ENCODE measurements at places on chromosomes 16 and 17.

- no peak for DNase-seq
Observed at GRCh38 chr16:23514381-23515152, 4.3 kb upstream of the GGA2 start.

DNA sequence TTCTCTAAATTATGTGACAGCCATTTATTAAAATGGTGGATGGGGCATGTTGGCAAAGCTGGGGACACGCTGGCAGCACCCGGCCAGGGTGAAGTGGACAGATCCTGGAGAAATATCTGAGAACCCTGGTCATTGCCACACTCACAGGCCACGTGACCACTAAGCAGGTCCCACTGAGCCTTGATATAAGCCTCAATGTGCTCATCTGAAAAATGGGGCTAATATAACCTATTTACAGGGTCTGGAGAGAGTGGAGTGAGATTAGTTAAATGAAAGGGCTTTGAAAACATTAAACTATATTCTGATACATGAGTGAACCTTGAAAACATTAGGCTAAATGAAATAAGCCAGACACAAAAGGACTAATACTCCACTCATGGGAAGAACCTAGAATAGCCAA lies 108.9 kb downstream of the RBFOX3 start:
- DNase-seq, result no peak

DNA sequence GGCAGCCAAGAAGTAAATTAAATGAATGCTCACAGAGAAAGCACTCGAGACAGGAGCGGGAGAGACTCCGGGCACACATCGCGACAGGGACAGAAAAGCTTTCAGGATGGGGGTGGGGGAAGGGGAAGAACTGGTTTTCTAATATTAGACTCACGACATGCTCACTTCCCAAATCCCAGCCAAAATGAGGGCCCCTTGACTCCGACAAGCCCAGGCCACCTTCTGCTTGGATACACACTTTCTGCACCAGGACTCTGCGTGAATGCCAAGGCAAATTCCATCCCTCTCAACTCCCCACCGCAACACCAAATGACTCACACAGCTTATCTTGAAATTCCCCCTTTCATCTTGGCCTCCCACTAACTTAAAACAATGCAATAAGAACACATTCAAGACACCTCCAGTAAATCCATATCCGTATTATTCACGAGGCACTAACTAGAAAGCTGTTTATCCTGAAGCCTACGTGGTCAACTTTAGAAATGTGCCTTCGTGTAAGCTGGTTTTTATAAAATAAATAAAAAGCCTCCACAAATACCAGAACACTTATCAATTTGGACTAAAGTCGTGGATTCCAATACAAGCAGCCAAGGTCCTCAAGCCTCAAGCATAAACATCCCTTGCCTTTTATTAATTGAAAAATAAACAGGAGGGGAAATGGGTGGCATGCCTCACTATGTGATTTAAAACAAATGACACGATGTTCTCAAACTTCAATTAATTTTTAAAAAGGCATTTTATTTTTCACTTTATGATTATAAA lies 46.1 kb downstream of the NXN start:
- peak; percentile 95 for DNase-seq

DNA sequence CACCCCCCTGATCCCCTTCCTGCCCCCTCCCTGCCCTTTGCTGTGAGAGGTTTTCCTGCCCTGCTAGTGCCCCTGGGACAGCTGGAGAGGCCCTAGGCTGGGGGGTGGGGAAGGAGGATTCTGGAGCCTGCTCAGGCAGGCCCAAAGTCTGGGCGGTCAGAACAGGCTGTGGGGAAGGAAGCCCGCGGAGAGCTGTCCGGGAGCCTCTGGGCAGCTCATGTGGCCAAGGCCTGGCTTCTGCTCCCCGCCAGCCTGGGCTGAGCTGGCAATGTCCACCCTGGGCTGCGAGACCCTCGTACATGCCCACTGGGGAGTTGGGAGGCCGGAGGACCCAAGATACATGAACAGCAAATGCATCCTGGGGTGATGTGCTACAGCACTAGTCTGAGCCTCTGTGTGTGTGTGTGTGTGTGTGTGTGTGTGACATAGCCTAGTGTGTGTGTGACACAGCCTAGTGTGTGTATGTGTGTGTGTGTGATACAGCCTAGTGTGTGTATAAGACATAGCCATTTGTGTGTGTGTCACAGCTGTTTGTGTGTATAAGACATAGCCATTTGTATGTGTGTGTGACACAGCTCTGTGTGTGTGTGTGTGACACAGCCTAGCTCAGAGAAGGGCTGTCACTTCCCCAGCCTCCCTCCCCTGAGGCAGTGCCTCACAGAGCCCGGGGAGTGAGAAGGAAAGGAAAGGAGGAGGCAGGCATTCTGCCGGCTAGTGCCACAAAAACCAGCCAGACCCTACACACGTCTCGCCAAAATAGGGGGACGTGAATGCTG lies 201.4 kb upstream of the CIBAR2 start:
- DNase-seq, result no peak

DNA sequence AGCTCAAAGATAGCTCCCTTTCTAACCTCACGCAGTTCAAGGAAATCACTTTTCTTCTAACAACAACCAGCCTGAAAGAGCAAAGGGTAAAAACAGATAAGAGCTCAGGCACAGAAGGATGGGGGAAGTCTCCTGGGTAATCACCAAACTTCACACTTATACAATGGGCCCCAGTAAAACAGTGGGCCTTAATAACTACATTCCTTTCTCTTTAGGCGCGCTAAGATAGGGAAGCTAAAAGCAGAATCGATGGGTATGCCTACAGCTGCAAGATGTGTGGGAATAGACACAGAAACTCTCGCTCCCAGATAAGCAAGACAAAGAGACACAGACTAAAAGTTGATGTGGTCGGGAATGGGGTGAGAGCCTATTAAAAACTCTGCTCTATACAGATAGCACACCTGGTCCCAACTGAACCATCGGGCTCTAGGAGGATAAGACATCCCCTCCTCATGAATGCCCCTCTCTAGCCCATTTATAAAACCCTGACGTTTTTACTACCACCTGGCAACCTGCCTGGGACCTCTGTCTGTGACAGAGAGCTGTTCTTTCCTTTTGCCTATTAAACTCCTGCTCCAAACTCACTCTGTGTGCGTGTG lies 826 bp downstream of the LYZL6 start:
- no peak for DNase-seq

DNA sequence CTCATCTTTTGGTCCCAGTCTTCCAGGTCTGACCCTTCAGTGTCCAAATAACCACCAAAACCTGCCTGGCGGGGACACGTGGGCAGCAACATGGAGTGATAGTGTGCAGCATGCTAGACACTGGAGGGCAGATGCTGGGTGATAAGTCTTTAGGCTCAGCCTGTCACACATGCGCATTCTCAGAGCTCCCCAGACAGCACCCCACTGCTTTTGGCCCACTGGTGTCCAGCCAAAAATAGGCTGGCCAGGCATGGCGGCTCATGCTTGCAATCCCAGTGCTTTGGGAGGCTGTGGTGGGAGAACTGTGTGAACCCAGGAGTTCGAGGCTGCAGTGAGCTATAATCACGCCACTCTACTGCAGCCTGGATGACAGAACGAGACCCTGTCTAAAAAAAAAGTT lies 12.3 kb downstream of the GINS2 start:
- DNase-seq, result no peak
